ENCODE measurements at places on chromosomes 5 and 9.
A peak's percentile ranks its signal among the peaks of the same experiment; 100 is the strongest.

- no peak for DNase-seq
Observed at GRCh38 chr9:7983490-7983889, 183.9 kb upstream of the DMAC1 start.

GRCh38 chr5:91929522-91929817, 546.4 kb upstream of the ARRDC3 start:
- no peak for DNase-seq

GRCh38 chr5:1657161-1657741, 133.5 kb upstream of the LPCAT1 start:
- DNase-seq, result peak; percentile 15

DNA sequence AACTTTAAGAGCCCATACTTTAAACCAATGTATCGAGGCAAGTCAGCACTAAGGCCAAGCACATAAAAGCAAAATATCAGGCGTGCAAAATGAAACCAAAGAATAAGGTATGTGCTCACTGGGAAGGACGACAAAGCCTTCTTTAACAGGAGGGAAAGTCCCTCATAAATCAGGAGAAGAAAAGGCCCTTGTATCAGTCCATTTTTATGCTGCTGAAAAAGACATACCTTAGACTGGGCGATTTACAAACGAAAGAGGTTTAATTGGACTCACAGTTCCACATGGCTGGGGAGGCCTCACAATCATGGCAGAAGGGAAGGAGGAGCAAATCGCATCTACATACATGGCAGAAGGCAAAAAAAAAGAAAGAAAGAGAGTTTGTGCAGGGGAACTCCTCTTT, 68.9 kb downstream of the UBE2QL1 start:
- no peak for DNase-seq

DNA sequence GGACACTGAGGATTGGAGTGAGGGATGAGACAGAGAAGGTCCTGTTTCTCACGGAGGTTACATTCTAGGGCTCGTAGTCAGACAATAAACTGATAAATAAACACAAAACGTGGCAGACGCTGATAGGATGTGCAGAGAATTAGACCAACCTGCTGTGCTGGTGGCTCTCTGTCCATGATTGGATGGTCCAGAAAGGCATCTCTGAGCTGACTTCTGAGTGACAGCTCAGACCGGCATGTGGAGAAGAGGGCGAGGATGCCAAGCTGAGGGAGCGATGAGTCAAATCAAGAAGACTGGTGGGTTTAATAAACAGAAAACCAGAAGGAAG, 132.3 kb upstream of the TAF11L2 start:
- no peak for DNase-seq

- DNase-seq, result no peak
Observed at GRCh38 chr9:78470216-78470615, 173.3 kb downstream of the PSAT1 start.

DNA sequence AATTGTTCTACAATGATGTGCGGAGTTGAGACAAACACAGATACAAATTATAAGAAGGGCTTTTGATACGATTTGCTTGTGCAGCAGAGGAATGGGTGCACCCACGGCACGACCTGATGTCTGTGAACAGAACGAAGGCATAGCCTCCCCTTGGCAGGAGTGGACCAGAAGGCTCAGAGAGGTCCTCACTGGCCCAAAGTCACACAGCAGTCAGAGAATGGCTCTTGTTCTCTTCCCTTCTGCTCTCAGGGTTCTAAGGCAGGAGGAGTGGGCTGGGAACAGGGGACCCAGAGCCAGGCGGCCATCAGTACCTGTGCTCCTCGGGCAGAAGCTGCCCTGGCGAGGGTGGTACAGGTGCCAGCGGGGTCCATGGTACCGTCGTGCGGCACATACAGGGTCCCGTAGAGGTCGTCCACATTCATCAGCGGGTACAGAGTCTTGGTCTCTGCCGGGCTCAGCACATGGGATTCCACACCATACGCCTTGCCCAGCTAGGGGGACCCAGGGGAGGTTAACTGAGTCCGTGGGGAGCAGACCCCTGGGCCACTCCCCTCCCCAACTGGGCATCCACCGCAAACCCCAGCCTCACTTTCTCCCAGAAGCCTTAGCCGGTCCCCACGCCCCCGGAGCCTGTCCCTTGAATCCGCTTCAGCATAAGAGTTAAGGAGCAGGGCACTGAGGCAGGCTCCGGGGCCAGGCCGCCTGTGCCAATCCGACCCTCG, 7.0 kb downstream of the SARDH start:
- DNase-seq, result peak; percentile 9

- DNase-seq, result peak; percentile 73
Observed at GRCh38 chr9:2857564-2858198, 13.8 kb upstream of the PUM3 start.

DNA sequence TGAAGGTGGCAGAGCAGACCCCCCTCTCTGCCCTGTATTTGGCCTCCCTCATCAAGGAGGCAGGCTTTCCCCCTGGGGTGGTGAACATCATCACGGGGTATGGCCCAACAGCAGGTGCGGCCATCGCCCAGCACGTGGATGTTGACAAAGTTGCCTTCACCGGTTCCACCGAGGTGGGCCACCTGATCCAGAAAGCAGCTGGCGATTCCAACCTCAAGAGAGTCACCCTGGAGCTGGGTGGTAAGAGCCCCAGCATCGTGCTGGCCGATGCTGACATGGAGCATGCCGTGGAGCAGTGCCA, 3.8 kb downstream of the ALDH1B1 start:
- DNase-seq, result no peak

GRCh38 chr5:57111993-57112392, 61.9 kb upstream of the GPBP1 start:
- no peak for DNase-seq

DNA sequence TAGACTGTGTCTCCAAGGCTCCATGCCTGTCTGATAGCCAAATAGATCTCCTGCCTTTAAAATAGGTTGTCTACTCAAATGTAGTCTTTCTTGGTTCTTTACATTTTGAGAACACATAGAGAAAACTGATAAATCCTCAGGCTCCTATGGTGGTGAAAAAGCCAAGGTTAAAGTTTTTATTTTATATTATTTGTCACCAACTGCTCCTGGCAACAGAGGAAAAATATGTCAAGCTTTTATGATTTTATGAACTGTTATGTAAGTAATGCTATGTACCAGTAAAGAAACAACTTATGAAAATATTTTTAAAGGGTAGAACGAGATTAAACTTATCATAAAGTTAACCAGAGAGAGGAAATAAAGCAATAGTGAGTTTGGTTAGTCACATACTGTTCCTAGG, 222.8 kb downstream of the NR2F1-AS1 start:
- no peak for DNase-seq

GRCh38 chr5:77945874-77946273, 169.7 kb upstream of the TBCA start:
- no peak for DNase-seq

- DNase-seq, result no peak
Observed at GRCh38 chr5:147819261-147819770, 12.2 kb downstream of the SPINK1 start.

DNA sequence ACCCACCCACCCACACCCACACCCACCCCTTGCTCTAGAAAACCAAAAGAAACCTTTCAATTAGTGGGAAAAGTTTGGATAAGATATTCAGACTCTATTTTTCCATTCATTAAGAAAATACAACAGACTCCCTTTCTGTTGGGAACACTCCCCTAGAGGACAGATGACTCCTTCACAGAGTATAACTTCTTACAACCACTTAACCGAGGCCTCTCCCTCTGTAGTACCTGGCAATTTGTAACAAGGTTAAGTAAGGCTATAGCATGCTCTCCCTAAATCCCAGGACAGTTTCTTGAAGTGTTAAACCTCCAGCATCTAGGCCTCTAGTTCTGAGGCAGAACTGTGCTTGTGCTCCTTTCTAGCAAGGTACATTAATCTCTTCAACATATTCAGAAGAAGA, 75.9 kb upstream of the NR5A1 start:
- no peak for DNase-seq

DNA sequence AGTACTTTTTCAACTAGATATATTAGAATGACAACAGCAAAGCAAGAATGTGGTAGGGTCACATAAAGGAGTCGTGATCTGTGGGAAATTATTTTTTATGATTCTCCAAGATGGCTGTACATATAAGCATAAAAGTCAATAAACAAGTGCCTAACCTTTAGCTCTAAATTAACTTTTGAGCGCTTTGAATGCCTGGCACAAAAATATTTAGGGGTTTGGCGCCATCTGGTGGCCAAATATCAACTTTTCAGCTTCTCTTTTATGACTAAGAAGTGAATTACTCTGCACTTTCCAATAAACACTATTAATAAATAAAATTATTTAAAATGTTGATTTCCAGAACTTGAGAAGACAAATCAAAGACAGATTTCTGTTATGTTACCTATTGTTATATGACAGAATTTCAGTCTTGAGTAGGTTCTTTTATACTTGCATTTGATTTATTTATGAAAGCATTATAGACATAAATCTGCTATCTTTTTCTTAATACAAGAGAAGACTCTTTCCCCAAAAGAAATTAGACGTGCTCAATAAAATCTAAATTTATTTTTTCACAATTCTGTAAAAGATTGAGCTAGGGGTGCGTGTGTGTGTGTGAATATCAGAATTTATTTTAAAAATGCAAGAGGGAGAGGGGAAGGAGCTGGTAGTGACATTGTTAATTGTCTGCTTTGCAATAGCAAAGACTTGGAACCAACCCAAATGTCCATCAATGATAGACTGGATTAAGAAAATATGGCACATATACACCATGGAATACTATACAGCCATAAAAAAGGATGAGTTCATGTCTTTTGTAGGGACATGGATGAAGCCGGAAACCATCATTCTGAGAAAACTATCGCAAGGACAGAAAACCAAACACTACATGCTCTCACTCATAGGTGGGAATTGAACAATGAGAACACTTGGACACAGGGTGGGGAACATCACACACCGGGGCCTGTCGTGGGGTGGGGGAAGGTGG, 36.7 kb upstream of the ARRDC3 start:
- peak; percentile 72 for DNase-seq

- no peak for DNase-seq
Observed at GRCh38 chr5:6084376-6084775, 294.0 kb downstream of the MED10 start.

GRCh38 chr9:109428854-109429253, 69.3 kb downstream of the PTPN3 start:
- no peak for DNase-seq

GRCh38 chr9:125374443-125375309, 113.0 kb downstream of the GAPVD1 start:
- DNase-seq, result peak; percentile 75

GRCh38 chr5:67496051-67496450, 299.5 kb upstream of the CD180 start:
- no peak for DNase-seq

- DNase-seq, result no peak
Observed at GRCh38 chr9:134872482-134873231, 8.0 kb upstream of the FCN2 start.

- no peak for DNase-seq
Observed at GRCh38 chr5:152270096-152270495, 135.0 kb downstream of the NMUR2 start.

DNA sequence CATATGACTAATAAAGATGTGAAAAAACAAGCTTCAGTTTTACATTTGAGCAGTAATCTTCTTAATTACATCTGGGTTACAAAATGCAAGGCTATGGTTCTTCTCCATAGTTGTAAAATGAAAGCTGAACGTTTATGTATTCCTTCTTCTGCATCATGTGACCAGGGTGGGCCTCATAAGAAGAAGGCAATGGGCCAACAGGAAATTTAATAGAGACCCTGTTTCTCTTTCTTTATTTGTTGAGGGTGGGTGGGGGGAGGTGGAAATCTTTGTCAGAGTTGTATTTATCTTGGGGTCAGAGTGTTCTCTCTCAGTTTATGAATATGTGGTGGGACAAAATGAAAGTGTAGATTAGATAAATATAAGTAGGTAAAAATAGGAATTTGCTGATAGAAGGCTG, 418.8 kb downstream of the TLE4 start:
- no peak for DNase-seq

- DNase-seq, result no peak
Observed at GRCh38 chr5:159240301-159240870, 22.7 kb upstream of the UBLCP1 start.

- no peak for DNase-seq
Observed at GRCh38 chr9:32708480-32709150, 73.1 kb upstream of the TAF1L start.

DNA sequence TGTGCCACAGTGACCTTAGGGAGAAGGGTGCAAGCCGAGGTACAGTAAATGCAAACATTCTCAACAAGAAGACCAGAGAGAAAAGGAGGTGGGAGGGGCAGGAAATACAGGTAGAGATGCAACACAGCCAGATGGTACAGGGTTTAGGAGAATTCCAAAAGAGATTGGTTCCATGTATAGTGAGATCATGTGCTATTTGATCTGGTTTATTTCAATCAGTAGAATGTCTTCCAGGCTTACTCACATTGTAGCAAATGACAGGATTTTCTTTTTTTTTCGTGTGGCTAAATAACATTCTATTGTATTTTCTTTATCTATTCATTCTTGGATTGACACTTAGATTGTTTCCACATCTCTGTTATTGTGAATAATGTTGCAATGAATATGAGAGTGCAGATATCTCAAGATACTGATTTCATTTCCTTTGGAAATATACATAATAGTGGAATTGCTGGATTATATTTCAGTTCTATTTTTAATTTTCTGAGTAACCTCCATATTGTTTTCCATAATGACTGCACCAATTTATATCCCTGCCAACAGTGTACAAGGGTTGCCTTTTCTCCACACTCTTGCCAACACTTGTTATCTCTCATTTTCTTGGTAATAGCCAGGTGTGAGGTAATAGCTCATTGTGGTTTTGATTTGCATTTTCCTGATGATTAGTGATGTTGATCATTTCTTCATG, 107.8 kb upstream of the GAS1 start:
- DNase-seq, result no peak

DNA sequence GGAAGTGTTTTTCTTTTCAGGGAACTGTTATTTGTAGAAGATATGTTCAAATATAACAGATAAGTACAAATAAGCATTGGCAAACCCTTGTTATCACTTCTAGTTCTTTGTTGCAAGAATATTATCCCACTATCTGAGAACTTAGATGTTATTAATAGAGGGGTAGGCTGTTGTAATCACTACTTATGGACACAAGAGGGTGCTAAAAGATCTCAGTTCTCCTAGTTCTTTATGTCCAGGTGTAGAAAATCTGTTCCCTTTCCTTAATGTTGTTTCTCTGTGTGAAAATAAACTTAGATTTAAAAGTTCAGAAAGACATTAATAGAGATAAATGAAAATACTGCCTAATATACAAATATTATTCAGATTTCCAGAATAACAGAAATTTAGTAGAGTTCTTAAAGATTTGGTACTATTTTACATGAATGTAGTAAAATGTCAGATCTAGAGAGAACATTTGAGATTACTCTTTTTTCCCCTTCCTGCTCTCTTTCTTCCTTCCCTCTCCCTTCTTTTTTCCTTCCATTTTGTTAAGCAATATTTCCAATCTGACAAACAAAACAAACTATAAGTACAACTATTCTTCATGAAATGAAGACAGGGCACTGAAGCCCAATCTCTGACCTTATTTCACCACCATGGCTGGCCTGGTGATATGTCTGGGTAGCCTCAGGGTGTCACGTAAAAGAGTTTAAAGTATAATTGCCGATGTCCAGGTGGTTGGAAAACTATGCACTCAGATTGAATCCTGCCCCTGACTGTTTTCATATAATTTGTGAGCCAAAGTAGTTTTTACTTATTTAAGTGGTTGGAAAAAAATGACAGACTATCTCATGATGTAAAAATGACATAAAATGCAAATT, 43.6 kb upstream of the C5orf46 start:
- DNase-seq, result no peak

Measured in activated CD4-positive, alpha-beta memory T cell treated with anti-CD3 and anti-CD28 coated beads, Interleukin-2, amount 10 ng/mL, durations not matched to agents 7 days and 5 days (primary cell).